RWPE2 (cell line): ENCODE measurements at places on chromosomes 7 and 10.

GRCh38 chr10:76881477-76882220 is 756.0 kb downstream of the KCNMA1 start:
- H3K27me3 ChIP-seq: no peaks in the 10 kb centered on the region
- no peaks in the 10 kb centered on the region for H3K4me1 ChIP-seq
- DNase-seq: no peak

DNA sequence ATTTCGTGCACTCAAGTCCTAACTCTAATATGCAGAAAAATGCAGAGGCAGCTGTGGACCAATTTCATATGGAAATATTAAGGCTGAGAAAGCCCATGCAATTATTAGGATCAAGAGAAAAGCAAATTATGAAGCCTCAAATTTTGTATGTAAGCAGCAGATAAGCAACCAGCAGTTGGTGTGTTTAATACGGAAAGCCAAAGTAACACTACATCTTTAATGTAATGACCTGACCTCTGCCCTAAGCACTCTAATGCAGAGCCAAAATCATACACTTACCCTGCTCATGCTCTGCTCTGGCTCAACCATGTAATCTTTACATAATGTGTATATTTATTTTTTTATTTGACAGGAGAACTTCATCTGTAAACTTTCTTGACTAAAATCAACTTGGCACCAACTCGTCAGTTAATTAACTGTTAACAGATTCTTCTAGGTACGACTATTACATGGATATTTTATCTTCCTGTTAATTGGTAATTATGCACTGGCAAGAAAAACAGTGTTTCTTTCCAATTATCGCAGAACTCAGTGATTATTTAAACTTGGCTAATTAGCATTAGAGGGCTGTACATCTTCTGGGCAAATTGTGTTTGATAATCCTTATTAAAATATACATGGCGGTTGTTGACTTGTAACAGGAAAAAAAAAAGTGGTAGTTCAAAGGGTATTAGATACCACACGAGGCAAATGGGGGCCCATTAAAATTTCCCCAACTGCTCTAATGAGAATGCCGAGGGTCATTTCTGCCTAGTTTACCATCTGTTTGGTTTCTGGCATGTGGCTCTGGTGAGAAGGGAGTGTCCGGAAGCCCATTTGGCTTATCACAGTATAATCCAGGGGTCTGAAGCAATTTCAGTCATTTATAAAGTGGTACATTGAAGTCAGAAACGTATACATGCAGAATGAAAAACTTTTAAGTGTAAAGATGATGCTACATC is 94.5 kb downstream of the RELN start:
- no peak overlapping the region for H3K4me3 ChIP-seq
- H3K36me3 ChIP-seq: no peaks in the 10 kb centered on the region
- H3K27me3 ChIP-seq: peaks cover 3% of the 10 kb centered on the region
- H3K27ac ChIP-seq: no peak overlapping the region

DNA sequence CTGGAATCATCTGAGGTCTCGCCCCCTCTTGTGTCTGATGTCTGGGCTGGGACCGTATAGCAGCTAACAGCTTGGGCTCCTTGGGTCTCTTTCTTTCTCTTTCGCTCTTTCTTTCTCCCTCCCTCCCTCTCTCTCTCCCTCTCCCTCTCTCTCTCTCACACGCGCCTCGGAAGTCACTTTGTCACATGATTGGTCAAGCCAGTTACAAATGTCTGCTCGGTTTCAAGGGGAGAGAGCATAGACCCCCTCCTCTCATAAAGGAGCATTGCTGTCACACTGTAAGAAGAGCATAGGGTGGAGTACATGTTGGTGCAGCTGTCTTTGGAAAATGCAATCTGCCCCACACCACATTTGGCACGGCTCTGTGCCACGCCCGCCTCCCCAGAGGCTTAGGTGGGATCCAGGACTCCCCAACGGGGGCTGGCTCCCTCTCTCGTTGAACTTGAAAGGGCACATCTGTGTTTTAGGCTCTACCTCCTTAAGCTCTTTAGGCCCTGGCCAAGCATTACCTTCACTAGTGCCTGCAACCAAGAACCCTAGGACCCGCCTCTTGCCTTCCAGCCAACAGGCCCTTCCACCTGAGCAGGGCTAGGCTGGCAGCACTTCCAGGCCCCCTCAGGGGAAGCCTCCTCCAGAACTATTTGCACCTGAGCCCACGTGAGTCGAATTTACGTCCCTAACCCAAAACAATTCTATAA is 61.9 kb upstream of the CACUL1 start:
- H3K4me3 ChIP-seq: no peak overlapping the region
- H3K4me1 ChIP-seq: no peaks in the 10 kb centered on the region
- H3K36me3 ChIP-seq: no peaks in the 10 kb centered on the region
- DNase-seq: no peak
- H3K27me3 ChIP-seq: no peaks in the 10 kb centered on the region
- no peak overlapping the region for H3K27ac ChIP-seq

- H3K27me3 ChIP-seq: no peaks in the 10 kb centered on the region
- no peak for DNase-seq
- no peak overlapping the region for H3K27ac ChIP-seq
- H3K4me1 ChIP-seq: no peaks in the 10 kb centered on the region
- no peak overlapping the region for H3K4me3 ChIP-seq
These were observed 34.7 kb downstream of the FBXW4 start for GRCh38 chr10:101660256-101660655.

DNA sequence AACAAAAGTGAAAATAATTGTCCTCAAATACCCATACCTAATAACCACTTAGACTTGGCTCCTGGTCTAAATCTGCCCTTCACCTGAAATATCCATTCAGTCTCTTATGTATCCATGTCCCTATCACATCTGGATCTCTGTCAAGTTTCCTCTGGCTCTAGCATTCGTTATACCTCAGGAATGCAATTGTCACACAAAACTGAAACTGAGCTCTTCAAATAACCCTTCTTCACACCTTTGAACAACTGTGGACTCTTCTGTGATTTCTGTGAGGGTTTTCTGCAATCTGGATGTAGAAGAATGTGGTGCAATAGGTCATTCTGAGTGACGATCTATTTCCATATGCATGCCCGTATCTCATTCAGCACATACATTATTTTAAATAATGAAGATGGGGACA is 53.5 kb upstream of the FGL2 start:
- H3K4me1 ChIP-seq: no peaks in the 10 kb centered on the region
- no peak overlapping the region for H3K4me3 ChIP-seq
- no peaks in the 10 kb centered on the region for H3K36me3 ChIP-seq
- no peaks in the 10 kb centered on the region for H3K27me3 ChIP-seq
- DNase-seq: no peak
- no peak overlapping the region for H3K27ac ChIP-seq

- H3K27ac ChIP-seq: no peak overlapping the region
- H3K4me1 ChIP-seq: no peaks in the 10 kb centered on the region
- peaks cover 3% of the 10 kb centered on the region for H3K27me3 ChIP-seq
- DNase-seq: no peak
- no peak overlapping the region for H3K4me3 ChIP-seq
- H3K36me3 ChIP-seq: no peaks in the 10 kb centered on the region
These were observed 6.2 kb downstream of the TMEM130 start for GRCh38 chr7:98863601-98864000.

- no peak overlapping the region for H3K27ac ChIP-seq
- no peaks in the 10 kb centered on the region for H3K4me1 ChIP-seq
- H3K27me3 ChIP-seq: no peaks in the 10 kb centered on the region
- no peak for DNase-seq
- no peak overlapping the region for H3K4me3 ChIP-seq
- H3K36me3 ChIP-seq: no peaks in the 10 kb centered on the region
These were observed 151.7 kb upstream of the IGFBP3 start for GRCh38 chr7:46072722-46073121.

GRCh38 chr10:22481687-22482539 is 136.6 kb downstream of the SPAG6 start:
- H3K4me3 ChIP-seq: no peak overlapping the region
- H3K4me1 ChIP-seq: no peaks in the 10 kb centered on the region
- peaks cover 5% of the 10 kb centered on the region for H3K27me3 ChIP-seq
- H3K27ac ChIP-seq: no peak overlapping the region
